ENCODE measurements at places on chromosomes 4 and X. TPM values are rescaled to one million over a fixed set of nuclear protein-coding genes. Genes with fewer than 3 reads are reported as not detected.

The CDKL5 gene
- total RNA-seq, result 3.6 TPM

The ARX gene
- total RNA-seq, result 0.30 TPM

The NEUROG2 gene
- total RNA-seq, result not detected

The GPR143 gene
- total RNA-seq, result 0.09 TPM

The PAK3 gene
- not detected for total RNA-seq

The SLITRK2 gene
- total RNA-seq, result 0.01 TPM

The CXXC4 gene
- total RNA-seq, result not detected

The POF1B gene
- 2.9 TPM for total RNA-seq

The CSAG2 gene
- total RNA-seq, result not detected

The PRSS48 gene
- total RNA-seq, result not detected

The FGFR3 gene
- 1.4 TPM for total RNA-seq

The MAGEA9 gene
- not detected for total RNA-seq

The TKTL2 gene
- total RNA-seq, result not detected

The SHOX gene
- total RNA-seq, result not detected

The GPR34 gene
- 0.06 TPM for total RNA-seq

The NLGN3 gene
- 0.86 TPM for total RNA-seq

The MAGEA2B gene
- not detected for total RNA-seq

The SORCS2 gene
- total RNA-seq, result 5.2 TPM

The FAM156B gene
- total RNA-seq, result 12.6 TPM

The NR3C2 gene
- total RNA-seq, result not detected

The CT47B1 gene
- not detected for total RNA-seq

The AMBN gene
- not detected for total RNA-seq

The ADH1A gene
- total RNA-seq, result not detected

The TLR10 gene
- total RNA-seq, result 0.05 TPM

The YY2 gene
- 3.0 TPM for total RNA-seq

The RENBP gene
- 0.18 TPM for total RNA-seq

The TCEAL6 gene
- not detected for total RNA-seq

The IL21 gene
- total RNA-seq, result not detected

The TCEAL7 gene
- not detected for total RNA-seq

The AP1AR gene
- total RNA-seq, result 13.0 TPM

The F11 gene
- not detected for total RNA-seq

The DCAF12L2 gene
- 0.14 TPM for total RNA-seq

The LRCH2 gene
- 0.04 TPM for total RNA-seq

The COL25A1 gene
- not detected for total RNA-seq

The RNF150 gene
- 0.26 TPM for total RNA-seq

The PRKG2 gene
- 0.83 TPM for total RNA-seq

The BRS3 gene
- total RNA-seq, result not detected

The GLOD5 gene
- not detected for total RNA-seq

The C4orf36 gene
- 1.0 TPM for total RNA-seq

The HEPH gene
- not detected for total RNA-seq

The CD38 gene
- total RNA-seq, result 7.9 TPM

The CLGN gene
- total RNA-seq, result 5.0 TPM

The GAGE12H gene
- total RNA-seq, result not detected

The SPATA18 gene
- 4.5 TPM for total RNA-seq

The POU3F4 gene
- not detected for total RNA-seq

The PDZD11 gene
- 87.8 TPM for total RNA-seq

The CACNA1F gene
- not detected for total RNA-seq

The MAOA gene
- 0.30 TPM for total RNA-seq

The CXorf65 gene
- not detected for total RNA-seq

The C4orf51 gene
- not detected for total RNA-seq

The POLN gene
- 0.55 TPM for total RNA-seq

The SYTL4 gene
- total RNA-seq, result 1.5 TPM
